ENCODE measurements at places on chromosomes 13 and 19.

- no peak for DNase-seq
Measured at GRCh38 chr13:28705461-28706083, 13.2 kb downstream of the SLC46A3 start.

DNA sequence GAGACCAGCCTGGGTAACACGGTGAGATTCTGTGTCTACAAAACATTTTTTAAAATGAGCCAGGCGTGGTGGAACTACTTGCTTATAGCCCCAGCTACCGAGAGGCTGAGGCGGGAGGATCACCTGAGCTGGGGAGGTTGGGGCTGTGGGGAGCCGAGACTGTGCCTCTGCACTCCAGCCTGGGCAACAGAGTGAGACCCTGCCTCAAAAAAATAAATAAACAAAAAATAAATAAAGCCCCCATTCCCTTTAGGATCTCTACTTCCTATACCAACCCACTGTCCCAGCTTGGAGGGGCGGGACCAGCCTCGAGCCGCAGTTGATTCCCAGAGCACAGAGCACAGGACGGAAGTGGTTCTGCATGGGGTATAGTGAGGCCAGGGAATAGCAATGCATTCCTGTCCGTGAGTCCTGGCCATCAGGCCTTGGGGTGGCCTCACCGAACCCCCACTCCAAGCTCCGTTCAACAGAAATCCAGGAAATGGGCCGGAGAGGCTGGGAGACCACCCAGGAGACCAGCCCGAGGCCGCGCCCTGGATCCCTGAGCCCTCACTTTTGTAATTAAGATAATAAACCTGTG, 4.9 kb upstream of the PTBP1 start:
- DNase-seq: no peak

- DNase-seq: no peak
Measured at GRCh38 chr13:24127116-24127631, 33.3 kb upstream of the SPATA13 start.

DNA sequence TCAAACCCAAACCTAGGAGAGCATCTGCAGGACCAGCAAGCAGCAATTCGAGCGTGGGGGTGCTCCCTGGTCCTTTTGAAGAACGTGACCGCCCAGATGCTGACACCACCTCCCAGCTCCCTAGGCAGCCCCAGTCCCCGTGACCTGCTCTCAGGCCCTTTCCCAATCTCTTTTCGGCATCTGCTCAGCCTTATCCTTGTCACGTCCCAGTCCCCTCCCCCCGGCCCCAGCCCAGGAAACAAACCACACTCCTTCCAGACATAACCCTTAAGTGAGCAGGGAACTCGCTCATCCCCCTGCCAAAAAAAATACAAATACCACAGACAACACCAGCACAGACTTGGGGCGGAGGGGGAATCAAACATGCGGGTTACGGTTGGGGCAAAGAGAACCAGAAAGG, 3.3 kb downstream of the MLLT1 start:
- no peak for DNase-seq

DNA sequence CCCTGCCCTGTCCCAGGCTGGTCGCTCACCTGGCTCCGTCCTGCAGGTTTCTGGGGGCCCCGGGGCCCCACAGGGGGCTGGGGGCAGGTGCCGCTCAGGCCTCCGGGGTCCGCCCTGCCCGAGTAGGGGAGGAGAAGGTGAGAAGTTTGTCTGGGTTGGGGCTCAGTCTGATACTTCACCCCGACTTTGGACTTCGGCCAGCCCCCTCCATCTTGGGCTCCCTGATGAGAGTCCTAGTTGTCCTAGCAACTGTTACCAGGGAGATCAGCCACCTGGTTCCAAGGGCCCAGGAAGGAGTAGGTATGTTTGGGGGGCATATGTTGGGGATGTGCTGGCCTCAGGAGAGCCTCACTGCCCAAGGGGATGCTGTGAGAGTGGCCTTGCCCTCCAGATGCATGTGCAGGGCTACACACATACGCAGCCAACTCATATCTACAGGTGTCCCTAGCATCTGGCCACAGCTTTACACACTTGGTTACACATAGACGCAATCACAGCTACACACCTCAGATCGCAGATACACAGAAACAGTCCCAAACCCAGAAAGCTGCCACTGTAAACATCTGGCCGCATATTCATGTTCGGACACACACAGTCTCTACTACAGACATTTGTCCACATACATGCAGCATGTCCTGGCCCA, 3.4 kb downstream of the NUMBL start:
- no peak for DNase-seq

Measured in NCI-H2081 treated with DMSO at 0.1 percent for 48 hours (cell line).